ENCODE measurements at places on chromosomes 11 and 22.

DNA sequence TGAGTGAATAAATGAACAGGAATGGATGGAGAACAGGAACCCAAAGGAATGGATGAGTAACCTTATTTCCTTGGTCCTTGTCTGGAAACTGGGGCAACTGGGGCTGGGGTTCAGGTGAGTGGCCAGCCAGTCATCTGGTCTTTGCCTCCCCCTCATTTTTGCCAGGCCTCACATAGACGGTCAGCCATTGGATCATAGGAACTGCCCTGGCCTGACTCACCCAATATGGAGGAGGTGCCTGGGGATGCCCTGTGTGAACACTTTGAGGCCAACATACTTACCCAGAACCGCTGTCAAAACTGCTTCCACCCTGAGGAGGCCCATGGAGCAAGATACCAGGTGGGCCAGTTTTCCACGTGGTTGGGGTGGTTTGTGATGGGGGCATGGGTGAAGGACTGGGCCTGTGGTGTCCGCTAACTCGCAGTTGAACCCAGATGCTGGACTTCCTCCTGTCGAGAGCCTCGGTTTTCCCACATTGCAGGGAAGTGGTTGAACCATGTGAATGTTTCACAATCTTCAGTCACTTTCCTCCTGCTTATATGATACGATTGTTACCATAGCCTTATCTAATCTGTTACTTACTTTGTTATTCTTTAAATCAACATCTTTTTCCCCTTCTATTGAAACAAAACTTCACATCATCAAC, 4.4 kb downstream of the TRIOBP start:
- DNase-seq: no peak

GRCh38 chr11:45472716-45473317, 186.7 kb upstream of the SYT13 start:
- no peak for DNase-seq

- DNase-seq: no peak
Observed at GRCh38 chr22:42685941-42686653, 34.6 kb downstream of the A4GALT start.

DNA sequence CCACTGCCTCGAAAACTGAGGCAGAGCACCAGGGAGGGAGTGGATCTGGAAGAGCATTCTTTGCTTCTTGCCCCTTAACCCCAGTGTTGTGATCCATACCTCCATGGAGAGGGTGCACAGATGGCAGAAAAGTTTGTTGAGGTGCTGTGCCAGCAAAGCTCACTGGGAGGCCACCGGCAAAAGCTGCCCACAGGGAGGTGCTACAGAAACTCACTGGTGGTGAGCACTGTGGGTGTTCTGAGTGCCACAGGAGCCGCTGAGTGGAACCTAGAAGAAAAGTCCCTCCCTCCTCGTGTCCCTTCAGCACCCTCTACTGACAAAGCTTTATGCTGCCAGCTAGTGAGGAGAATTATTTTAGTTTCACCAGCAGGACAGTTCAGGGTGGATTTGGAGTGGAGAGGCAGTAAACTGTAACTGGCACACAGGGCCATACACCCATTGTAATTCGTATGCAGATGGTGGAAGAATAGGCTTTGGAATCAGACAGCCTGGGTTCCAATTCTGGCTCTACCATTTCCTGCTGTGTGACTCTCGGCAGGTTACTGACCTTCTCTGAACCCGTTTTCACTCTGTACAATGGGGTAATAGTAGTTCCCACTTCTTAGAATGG, 84.6 kb downstream of the SWAP70 start:
- peak; percentile 72 for DNase-seq

GRCh38 chr22:17910561-17911311, 113.6 kb downstream of the MICAL3 start:
- DNase-seq: no peak

DNA sequence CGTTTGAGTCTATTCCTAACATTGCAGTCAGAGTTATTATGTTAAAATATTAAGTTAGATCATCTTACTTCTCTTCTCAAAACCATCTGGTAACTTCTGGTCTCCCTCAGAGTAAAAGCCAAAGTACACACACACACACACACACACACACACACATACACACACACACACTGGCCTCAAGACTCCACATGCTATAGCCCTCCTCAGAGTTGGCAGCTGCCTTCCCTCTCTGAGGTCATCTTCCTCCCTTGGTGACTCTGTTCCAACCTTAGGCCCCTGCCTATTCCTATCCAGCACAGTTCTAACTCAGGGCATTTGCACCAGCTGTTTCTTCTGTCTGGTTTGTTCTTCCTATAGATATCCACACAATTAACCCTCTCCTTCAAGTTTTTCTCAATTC, 272.0 kb upstream of the SESN3 start:
- DNase-seq: no peak

DNA sequence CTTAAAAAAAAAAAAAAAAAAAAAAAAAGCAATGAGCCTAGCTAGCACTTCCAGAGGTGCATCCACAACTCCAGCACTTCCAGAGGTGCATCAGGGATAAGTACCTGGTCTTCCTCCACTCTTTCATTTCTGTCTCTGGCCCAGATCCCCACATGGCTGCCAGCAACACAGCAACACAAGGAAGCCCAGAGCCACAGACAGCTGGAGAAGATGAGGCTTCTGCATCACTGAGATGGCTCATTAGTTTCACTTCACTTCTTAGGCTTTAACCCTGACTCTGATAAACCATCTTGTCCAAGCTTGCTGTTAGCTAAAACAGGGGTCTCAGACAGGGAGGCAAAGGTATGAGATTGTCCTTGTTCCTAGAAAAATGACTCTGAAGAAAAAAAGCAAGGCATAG, 35.6 kb downstream of the PC start:
- DNase-seq: no peak

DNA sequence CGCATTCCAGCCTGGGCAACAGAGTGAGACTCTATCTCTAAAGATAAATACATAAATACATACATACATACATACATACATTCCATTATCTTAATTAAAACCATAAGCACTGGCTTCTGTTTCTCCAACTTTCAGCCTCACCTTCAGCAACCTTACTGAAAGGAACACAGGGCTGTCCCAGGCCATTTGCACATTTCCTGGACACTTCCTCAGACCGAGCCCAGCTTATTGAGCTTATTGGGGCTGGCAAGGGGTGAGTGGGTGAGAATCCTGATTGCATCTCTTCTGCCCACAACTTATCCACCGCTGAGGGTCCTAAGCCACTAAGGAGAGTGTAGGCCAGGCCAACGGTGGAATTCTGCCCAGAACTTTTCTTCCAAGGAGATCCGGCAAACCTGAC, 16.5 kb upstream of the LRP5 start:
- DNase-seq: no peak

GRCh38 chr11:103109818-103110388, 677 bp downstream of the DYNC2H1 start:
- DNase-seq: no peak

- DNase-seq: no peak
Observed at GRCh38 chr22:26023104-26023775, 146.0 kb upstream of the SEZ6L start.

GRCh38 chr11:617199-617911, 1.6 kb upstream of the IRF7 start:
- no peak for DNase-seq

- DNase-seq: no peak
Observed at GRCh38 chr11:689625-690024, 5.4 kb downstream of the DEAF1 start.

DNA sequence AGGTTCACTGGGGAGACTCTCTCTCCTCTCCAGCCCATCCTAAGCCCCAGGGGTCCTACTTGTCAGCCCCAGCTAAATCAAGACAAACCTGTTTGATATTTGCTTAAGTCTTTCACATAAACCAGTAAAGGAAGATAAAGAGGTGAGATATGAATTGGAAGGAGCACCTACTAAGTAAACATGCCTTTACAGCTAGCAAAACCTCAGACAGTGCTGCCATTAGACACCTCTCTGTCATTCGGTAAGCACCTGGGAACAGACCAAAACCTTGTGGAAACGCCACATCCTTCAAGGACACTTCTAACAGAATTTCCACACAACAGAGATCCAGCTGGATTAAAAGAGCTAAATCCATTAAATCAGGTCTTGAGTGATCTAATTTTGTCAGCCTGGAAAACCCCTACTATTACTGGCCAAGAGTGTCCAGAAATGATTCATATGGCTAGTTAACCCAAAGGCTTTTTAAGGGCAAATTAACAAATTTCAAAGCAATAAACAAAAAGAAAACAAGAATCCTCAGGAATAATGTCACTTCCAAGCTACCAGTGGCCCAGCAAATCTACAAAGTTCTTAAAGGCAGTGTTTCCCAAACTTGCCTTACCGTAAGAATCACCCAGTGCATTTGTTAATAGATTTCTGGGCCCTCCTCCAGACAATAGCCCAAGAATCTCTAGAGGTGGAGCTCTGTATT, 2.4 kb downstream of the VPS37C start:
- no peak for DNase-seq

DNA sequence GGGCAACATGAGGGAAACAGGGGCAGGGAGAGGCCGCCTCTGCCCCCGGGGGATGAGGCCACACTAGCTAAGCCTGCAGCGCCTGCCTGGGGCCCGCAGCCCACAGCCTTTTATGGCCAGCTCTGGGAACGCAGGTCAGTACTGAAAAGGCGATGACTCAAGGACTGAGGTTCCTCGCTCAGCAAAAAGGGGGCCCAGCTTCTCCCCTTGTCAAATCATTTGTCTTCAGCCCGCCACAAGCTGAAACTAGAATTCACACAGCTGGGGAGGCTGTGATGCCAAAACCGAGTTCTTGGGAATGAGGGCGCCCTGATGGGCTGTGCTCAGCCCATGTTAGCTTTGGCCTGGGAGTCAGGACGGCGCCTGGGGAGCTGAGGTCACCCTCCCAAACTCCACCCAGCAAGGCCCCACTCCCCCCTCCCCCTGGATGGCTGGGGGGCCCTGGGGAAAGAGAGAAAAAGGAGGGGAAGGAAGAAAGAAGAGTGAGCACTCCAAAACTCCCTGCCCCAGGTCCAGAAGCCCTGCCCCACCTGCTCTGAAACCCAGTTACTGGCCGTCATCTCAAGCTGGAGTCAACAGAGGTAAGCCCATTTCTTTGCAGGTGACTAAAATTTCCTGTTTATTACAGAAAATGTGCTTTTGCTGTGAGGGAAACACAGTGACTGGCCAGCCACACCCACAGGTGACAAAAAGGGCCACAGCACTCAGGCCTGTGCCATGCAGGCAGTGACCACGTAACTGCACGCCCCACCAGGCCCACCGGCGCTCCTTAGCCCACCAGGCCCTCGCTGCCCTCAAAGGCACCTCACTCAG, 13.7 kb downstream of the EHD1 start:
- no peak for DNase-seq

Data from GM12878 (cell line).